Retina (tissue), 1 donor: ENCODE measurements at places on chromosomes 1 and 21.
A peak's percentile ranks its signal among the peaks of the same experiment; 100 is the strongest.

DNA sequence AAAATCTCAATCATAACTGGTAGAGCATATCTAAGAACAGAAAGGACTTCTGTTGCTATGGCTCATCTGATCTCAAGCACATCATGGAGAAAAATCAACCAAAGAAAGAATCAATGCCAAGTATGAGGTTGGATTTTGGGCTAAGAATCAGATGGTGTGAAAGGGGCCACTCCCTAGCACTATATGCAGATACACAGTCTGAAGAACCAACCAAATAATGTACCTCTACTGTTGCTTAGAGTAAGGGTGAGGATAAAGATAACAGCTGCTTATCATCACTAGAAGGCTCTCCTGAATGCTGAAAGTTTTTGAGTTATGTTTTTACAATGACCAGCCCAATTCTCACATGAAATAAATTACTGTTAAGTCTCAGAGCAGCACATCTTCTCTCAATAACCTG, 35.6 kb downstream of the ST7L start:
- no peak for DNase-seq

GRCh38 chr1:59188413-59189213, 108.3 kb upstream of the FGGY start:
- DNase-seq = no peak

GRCh38 chr1:185155600-185156287, 1.0 kb downstream of the TRMT1L start:
- no peak for DNase-seq

DNA sequence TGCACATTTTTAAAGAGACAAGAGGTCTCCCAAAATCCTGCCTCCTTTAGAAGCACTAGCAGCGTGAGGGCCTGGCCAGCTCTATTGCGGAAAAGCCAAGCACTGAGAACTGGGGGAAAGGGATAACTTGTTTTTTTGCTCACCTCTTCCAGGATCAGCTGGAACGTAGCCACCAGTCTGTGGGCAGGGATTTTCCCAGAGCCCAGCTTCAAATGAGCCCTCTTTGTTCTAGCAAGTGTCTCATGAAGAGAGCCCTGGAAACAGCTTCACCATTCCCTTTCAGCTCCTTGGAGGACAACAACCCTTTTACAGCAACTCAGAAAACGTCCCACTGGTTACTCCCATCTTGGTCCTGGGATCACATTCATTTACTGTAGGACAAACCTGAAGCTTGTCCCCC, 195.4 kb downstream of the LMX1A start:
- DNase-seq = no peak

DNA sequence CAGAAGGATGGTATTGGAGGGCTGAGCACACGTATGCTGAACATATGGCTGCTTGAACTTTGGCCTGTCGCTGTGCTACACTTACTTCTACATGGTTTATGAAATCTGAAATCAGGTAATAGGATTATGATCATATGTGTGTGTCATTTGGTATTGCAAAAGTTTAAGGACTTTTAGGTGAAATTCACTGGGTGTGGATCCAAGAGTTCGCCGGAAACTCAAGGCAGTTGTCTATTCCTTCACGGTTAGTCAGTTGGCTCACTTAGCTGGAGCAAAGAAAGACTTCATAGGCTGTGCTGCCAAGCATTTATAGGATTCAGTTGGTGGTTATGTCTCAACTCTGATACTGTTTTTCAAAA, 927 bp downstream of the UAP1 start:
- peak; percentile 3 for DNase-seq

DNA sequence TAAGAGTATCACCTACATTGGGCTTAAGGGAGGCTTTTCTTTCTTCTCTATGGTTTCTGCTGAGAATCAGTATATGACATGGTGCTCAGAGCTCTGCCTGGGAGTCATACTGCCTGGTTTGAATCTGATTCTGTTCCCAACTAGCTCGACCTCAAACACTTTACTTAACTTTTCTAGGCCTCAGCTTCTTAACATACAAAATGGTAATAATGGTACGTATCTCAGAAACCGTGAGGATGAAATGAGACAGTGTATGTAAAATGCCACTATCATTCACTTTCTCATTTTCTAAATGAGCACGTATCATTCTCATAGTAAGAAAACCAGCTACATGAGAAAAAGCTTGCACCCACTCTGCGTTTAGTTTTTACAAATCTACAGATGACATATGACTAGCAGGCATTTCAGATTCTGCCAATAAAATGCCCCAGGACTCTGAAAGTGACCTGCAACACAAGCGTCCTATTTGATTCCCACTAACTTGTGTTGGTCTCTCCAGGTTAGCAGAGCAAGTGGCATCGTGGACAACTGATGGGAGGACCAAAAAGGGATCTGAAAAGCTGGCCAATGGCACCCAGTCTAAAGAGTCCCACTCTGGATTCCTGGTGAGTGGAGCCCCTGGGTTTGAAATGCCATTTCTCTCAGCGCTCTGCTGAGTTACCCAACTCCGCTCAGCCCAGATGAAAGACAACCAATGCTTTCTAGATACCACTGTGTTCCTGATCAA, 6.1 kb downstream of the CTNNBIP1 start:
- no peak for DNase-seq

DNA sequence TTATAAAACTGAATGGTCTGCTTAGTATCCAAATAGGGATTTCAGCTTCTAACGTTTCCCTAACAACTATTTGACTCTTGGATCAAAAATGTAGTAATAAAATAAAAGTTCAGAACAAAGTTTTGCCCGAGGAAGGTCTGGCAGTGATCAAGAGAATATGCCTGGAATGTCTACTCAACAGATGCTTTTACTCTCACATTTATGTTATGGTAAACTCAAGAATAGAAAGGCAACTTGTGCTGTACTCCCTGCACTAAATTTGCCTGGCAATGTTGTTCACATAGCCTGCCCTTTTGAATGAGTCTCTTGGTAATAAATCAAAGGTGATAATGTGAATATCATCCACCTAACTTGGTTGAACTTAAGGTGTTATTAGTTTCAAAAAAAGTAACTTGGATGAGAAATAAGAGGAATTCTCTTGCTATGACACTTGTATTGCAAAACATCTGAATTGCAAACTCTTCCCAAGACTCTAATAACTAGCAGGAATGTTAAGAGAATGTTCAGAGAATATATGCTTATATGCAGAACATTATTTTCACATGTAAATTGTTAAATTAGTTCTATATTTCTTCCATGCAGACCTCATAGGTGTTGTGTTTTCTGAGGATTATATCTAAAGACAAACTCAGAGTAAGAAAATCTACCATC, 215.8 kb downstream of the COL24A1 start:
- no peak for DNase-seq

DNA sequence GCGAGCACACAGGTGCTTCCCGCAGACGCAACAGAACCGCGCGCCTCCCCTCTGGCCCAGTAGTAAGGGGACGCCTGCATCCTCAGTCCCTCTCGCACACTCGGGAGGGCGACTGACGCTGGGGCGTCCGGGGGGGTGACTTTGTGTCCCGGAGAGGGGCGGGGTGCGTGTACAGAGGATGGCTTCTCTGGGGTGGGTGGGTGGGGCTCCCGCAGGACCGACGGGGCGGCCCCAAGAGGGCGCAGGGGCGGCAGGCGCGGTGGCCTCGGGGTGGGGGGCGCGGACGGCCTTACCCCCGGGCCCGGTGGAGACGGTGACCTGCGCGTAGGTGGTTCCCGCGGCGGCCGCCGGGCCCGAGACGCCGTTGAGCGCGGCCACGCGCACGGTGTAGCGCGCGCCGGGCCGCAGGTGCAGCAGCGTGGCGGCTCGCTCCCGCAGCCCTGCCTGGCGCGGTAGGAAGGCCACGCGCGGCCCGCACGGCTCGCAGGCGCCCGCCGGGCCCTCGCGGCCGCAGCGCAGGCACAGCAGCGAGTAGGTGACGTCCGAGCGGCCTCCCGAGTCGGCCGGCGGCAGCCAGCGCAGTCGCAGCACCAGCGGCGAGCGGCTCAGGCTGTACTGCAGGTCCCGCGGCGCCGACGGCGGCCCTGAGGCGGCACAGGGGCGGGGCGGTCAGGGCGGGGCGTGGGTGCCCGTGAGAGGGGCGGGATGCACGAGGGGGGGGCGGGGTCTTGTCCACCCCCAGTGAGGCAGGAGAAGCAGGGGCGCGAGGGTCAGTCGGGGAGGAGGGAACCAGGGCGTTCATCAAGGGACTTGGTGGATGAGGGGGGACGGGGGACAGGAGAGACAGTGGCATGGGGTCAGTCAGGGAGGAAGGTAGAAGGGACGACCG, 12.1 kb downstream of the EPHA10 start:
- DNase-seq = no peak
